Transverse colon (tissue), 4 donors: ENCODE measurements at places on chromosomes 3 and 15. TPM values are rescaled to one million over a fixed set of nuclear protein-coding genes. Genes with fewer than 3 reads are reported as not detected.

PLS1 gene
- 58.7 TPM for total RNA-seq

HYKK gene
- 4.5 TPM for total RNA-seq

ACKR4 gene
- total RNA-seq, result not detected

LMAN1L gene
- not detected for total RNA-seq

STRIT1 gene
- total RNA-seq, result not detected

VPS13C gene
- total RNA-seq, result 79.0 TPM

DNA sequence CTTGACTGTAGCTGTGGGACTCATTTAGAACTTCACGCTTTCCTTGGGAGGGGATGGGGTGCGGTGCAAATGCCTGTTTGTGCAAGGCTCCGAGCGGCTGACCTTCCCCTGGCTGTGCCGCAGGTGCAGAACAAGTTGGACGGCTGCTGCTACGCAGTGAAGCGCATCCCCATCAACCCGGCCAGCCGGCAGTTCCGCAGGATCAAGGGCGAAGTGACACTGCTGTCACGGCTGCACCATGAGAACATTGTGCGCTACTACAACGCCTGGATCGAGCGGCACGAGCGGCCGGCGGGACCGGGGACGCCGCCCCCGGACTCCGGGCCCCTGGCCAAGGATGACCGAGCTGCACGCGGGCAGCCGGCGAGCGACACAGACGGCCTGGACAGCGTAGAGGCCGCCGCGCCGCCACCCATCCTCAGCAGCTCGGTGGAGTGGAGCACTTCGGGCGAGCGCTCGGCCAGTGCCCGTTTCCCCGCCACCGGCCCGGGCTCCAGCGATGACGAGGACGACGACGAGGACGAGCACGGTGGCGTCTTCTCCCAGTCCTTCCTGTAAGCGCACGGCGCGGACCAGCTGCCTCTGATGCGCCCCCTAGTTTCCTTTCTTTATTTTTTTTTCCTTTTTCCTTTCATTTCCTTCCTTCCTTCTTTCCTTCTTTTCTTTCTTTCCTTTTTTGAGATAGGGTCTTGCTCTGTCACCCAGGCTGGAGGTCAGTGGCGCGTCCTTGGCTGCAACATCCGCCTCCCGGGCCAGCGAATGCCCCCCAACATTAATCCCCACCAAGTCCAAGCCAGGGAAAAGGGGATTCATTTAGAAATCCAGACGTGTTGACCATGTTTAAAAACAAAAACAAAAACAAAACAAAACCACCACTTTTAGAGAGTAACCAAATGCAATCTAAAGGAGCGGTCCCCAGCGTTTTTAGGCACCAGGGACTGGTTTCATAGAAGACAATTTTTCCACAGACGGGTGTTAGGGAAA is 42.7 kb downstream of the EIF2AK4 start:
- peak; percentile 51 for DNase-seq
- H3K27me3 ChIP-seq, result no peaks in the 10 kb centered on the region
- no peaks in the 10 kb centered on the region for H3K36me3 ChIP-seq

DNA sequence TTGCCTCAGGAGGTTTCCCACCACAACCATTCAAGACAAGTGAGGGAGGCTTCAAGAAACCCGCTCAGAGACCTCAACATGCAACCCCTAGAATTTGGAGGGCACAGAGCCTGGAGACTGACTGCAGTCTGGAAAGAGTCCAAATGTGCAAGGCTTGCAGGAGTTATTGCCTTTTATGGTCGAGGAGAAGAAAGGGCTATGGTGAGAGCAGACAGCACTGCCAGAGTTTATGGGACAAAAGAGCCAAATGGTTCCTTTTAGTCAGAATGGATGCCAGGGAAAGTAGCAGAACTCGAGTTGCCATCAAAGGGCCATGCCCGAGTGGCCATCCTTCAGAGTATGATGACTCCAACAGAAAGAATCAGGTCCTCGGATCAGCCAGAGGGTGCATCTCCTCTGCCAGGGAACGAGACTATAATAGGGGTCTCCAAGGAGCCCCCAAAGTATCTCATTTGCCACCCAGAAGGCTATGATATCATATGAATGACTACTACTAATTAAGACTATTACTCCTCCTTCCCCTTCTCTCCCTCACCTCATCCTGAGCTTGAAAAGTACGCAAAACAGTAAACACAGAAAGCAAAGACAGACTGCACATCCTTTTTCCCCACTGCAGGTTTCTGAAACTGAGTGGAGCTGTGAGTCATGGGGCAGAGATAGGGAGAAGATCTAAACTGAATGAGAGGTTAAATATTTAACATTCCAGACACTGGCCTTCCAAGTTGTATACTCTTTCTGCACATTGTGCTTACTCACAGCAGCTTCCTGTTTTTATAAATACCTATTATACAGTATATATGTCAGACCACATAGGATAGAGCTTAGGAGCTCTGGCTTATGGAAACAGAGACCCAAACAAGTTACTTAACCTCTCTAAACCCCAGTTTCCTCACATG is 33.9 kb upstream of the TMCO5A start:
- H3K36me3 ChIP-seq, result no peaks in the 10 kb centered on the region
- peaks cover 16% of the 10 kb centered on the region for H3K4me1 ChIP-seq
- no peak overlapping the region for H3K27ac ChIP-seq
- no peak overlapping the region for H3K4me3 ChIP-seq
- no peaks in the 10 kb centered on the region for H3K27me3 ChIP-seq
- no peak for DNase-seq

DNA sequence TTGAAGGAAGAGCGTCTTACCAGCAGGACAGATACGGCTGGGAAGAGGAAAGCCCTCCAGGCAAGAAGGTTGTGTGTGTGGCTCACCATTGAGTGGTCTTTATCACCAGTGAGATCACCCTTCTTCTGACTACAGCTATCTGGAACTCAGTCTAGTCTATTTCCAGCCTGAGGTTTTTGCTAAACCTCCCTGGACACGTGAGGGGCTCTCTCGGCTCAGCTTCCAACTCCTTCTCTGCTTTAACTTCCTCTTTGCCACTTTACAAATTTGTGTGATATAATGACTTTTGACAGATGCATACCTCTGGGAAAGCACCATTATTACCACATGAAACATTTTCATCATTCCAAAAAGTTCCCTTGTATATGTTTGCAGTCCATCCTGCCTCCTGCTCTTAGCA is 15.3 kb upstream of the ROPN1 start:
- no peaks in the 10 kb centered on the region for H3K27me3 ChIP-seq
- no peak overlapping the region for H3K27ac ChIP-seq
- H3K4me1 ChIP-seq, result no peaks in the 10 kb centered on the region

DNA sequence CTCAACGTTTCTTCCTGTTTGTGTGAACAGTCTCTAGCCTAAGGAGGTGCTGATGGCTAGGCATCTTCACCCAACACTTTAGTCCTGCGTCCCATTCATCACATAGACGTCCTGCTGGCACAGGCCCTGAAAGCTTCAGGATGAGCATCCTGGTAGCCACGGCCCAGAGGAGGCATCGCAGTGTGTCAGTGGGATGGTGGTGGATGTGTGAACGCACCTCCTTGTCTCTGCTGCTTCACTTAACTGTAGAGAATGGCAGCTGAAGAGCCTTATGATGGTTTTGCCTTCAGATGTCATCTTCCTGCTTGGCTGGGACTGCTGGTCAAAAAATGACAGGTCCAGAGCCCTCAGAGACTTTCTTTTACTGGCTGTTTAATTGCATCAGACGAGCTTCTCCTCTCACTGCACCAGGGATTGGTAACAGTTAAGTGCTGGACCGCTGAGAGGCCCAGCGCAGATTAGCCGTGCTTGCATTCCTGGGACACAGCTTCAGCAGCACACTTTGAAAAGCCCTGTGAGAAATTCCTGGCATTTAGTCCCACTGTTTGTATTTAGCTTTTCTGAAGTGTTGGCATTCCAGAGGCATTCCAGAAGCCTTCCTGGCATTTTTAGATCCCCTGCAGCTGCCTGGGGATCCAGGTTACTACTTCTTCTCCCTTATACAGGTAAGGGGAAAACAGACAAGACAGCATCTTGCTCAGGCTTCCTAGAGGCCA is 132.4 kb upstream of the PLXNA1 start:
- H3K4me1 ChIP-seq, result no peaks in the 10 kb centered on the region
- H3K36me3 ChIP-seq, result no peaks in the 10 kb centered on the region
- no peak for DNase-seq
- H3K27me3 ChIP-seq, result no peaks in the 10 kb centered on the region
- no peak overlapping the region for H3K4me3 ChIP-seq

- H3K4me1 ChIP-seq, result no peaks in the 10 kb centered on the region
- H3K27me3 ChIP-seq, result no peaks in the 10 kb centered on the region
- H3K36me3 ChIP-seq, result no peaks in the 10 kb centered on the region
- H3K27ac ChIP-seq, result no peak overlapping the region
- DNase-seq, result no peak
Observed at GRCh38 chr3:127899766-127900165, 15.3 kb upstream of the KBTBD12 start.

DNA sequence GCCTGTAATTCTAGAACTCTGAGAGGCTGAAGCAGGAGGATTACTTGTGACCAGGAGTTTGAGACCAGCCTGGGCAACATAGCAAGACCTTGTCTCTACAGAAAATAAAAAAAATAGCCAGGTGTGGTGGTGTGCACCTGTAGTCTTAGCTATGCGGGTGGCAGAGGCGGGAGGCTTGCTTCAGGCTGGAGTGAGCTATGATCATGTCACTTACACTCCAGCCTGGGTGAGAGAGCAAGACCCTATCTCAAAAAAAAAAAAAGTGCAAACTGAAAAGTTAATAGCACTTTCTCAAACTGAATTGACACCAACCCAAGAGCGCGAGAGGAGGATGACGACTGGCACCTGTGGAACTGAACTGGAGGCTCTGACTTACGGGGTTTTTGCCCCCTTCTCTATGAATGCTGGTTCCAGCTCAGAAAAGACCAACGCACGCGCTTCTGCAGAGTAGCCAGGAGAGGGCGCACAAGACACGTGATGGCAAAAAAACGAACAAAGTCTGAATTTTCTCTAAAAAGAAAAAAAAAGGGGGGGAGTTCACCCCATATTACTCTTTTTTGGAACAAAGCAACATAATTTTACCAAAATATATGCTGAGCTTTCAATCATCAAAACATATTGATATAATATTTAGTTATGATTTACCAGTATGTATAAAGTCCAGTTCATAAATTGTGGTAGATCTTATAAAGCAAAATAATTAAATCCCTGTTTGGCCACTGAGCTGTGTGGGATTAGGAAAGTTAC is 23.7 kb downstream of the CFAP92 start:
- H3K27me3 ChIP-seq, result no peaks in the 10 kb centered on the region
- DNase-seq, result peak; percentile 35
- H3K27ac ChIP-seq, result no peak overlapping the region
- H3K36me3 ChIP-seq, result no peaks in the 10 kb centered on the region
- H3K4me1 ChIP-seq, result no peaks in the 10 kb centered on the region
- H3K4me3 ChIP-seq, result no peak overlapping the region

DNA sequence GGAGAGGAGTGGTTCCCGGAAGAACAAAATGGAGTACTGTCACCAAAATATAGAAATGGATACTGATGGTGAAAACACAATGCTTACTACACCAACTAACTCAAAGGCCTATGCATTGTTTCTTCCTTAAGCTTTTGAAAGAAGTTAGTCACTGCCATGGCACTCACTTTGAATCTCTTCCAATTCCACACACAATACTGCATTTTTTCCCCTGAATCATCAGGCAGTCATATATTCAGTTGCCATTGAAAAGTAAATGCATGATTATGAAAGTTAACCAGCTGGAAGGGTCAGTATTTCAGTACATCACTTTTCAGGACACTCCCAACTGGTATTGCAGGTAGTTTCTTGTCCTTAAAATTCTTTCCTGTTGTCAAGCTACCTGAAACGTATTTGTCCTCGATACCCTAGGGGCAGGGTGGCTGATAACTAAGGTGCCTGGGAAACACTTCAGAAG is 9.0 kb upstream of the LRRFIP2 start:
- peaks cover 20% of the 10 kb centered on the region for H3K4me1 ChIP-seq
- no peaks in the 10 kb centered on the region for H3K27me3 ChIP-seq
- peak overlapping the region; percentile 65 for H3K27ac ChIP-seq
- no peaks in the 10 kb centered on the region for H3K36me3 ChIP-seq

DNA sequence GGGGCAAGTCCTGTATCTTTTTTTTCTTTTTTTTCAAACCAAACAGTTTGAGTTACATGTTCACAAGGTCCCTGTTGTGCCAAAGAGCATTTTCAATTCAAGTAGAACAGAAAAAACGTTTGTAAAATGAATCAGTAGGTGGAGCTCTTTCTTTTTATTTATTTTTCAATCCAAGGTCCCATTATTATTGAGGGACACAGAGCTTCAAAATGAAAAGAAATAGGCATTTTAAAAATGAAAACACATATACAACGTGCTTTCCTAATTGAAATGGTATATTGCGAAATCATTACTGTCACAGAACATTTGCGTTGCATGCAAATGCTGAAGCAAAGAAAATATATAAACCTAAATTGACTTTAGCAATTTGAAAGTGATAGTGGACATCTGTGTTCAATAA is 711.0 kb downstream of the MECOM start:
- H3K27me3 ChIP-seq, result no peaks in the 10 kb centered on the region
- DNase-seq, result no peak
- no peak overlapping the region for H3K27ac ChIP-seq
- H3K36me3 ChIP-seq, result no peaks in the 10 kb centered on the region
- H3K4me1 ChIP-seq, result no peaks in the 10 kb centered on the region

GRCh38 chr3:126179825-126180476 is 435 bp downstream of the ALDH1L1 start:
- DNase-seq, result peak; percentile 26
- peak overlapping the region; percentile 84 for H3K27ac ChIP-seq
- peak overlapping the region; percentile 60 for H3K4me3 ChIP-seq
- H3K27me3 ChIP-seq, result peaks cover 40% of the 10 kb centered on the region

DNA sequence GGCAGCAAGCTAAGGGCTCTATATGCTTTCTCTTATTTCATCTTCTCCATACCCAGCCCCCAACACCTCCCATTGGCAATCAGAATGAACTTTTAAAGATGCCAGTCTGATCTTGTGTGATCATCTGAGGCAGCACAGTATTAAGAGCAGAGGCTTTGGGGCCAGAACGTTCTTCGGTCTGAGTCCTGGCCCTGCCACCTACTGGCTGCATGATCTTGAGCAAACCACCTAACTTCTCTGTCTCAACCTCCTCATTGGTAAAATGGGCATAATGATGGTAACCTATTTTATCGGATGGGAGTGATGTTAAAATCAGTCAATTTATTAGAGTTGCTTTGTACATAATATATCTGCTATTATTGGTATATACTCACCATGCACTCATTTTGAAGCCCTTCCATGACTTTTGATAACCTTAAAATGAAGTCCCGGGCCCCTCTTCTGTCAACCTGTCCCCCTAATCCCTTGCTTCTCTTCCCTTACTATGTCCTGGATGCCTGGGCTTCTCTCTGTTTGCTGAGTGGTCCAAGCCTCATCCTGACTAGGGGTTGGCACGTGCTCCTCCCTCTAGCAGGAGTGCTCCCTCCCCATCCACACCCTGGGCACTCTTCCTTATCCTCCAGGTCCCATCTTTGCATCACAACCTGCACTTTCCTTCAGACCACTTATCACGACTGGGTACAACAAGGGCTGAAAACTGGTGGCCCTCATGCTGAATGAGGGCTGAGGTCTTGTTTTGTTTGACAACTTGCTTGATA is 6.3 kb downstream of the EFCAB12 start:
- no peak overlapping the region for H3K27ac ChIP-seq
- no peak overlapping the region for H3K4me3 ChIP-seq
- no peaks in the 10 kb centered on the region for H3K4me1 ChIP-seq
- no peaks in the 10 kb centered on the region for H3K36me3 ChIP-seq
- H3K27me3 ChIP-seq, result no peaks in the 10 kb centered on the region
